ENCODE measurements at places on chromosomes 1 and 21.

DNA sequence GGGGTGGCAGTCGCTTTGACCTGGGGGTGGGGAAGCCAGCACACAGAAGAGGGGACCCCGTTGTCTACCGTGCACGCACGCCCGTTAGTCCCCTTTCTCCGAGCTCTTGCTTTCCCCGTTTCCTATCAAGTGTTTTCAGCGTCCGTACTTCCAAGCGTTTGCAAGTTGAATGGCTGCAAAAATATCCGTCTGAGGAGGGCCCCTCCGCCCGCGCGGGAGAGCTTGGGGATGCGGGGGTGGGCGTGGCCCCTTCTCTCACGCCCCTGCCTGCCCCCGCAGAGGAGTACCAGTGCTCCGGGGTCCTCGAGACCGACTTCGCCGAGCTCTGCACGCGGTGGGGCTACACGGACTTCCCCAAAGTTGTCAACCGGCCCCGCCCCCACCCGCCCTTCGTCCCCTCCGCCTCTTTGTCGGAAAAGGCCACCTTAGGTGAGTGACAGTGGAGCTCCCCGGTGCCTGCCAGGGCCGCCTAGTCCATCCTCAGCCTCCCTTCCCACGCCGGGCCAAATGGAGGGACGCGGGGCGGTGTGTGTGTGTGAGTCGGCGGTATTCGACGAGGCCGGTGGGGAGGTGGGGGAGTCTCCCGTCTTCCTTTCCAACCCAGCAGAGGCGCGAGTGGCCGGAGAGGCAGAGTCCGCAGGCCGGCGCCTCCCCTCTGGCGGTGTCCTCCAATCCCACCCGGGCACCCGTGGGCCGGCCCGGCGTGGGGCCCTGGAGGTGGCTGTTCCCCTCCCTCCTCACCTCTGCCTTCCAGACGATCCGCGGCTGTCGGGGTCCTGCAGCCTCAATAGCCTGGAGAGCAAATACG lies 3.4 kb downstream of the LRRC71 start:
- H3K4me3 ChIP-seq = no peak overlapping the region
- H3K36me3 ChIP-seq = no peaks in the 10 kb centered on the region
- no peak for DNase-seq
- peaks cover 33% of the 10 kb centered on the region for H3K4me1 ChIP-seq
- peaks cover 66% of the 10 kb centered on the region for H3K27me3 ChIP-seq
- H3K27ac ChIP-seq = no peak overlapping the region

DNA sequence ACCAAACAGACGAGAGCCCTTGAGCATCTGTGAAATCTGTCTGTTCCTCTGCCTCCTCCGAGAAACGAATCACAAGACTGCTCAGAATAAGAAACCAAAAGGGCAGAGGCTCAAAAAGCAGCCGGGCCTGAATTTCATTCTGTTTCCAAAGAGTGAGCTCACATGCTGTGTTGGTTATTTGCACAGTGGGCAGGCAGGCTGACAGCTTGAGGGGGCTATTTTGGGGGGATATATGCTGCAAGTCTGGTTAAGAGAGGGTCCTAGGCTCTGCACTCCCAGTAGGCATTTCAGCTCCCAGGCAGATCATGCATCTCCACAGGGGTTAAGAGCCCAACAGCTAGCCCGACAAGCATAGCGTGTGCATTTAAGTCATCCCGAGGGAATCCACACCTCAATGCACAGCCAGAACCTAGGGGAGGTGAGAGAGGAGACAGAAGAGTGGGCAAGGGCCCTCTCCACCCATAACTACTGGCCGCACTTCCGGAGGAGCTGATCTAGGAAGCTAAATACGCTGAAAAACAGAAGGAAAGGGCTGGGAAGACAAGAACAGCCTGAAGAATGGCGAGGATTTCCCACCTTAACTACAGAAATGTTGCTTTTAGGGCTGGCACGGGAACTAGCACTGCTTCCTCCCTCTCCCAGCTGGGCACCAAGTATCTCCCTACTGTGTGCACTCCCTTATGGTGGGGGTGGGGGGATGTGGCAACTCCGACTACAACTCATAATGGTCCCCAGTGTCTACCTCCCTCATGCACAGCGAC lies 3.7 kb downstream of the PGBD5 start:
- H3K4me1 ChIP-seq = peaks cover 11% of the 10 kb centered on the region
- no peak for DNase-seq
- H3K27me3 ChIP-seq = peaks cover 61% of the 10 kb centered on the region
- H3K4me3 ChIP-seq = no peak overlapping the region

DNA sequence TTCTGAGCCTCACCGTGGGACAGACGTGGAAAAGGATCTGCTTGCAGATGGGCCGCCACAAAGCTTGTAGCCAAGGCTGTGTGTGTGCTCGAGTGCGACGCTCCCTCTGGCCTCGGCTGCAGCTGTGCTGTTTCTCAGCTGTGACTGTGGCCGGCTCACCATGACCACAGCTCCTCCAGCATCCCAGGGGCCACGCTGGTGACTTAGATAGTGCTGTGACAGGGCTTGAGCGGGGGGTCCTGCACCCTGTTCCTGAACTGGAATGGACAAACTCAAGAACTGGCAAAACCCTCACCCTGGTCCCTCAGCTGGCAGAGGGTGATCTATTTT lies 17.4 kb upstream of the ACTRT2 start:
- no peak overlapping the region for H3K27ac ChIP-seq
- H3K4me1 ChIP-seq = no peaks in the 10 kb centered on the region
- H3K4me3 ChIP-seq = no peak overlapping the region
- DNase-seq = no peak
- no peaks in the 10 kb centered on the region for H3K36me3 ChIP-seq
- peaks cover 5% of the 10 kb centered on the region for H3K27me3 ChIP-seq

DNA sequence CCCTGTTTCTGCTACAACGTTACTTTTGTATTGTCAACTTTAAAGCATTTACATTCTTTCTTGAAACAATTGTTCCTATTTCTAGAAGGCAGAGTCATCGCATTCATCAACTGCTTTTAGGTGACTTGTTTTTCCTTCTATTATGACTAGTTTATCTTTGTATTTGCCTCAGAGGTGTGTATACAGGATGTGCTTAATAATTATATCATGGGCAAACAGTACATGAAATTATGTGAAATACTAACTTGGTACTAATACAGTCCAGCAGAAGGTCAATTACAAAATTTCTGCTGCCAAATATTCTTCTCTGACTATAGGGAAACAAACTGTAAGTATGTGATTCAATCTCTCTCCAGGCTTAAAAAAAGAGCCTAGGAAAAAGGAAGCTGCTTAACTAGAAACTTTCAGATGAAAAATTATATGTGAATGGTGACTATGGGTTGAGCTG lies 101.6 kb downstream of the C4BPA start:
- H3K4me1 ChIP-seq = peaks cover 4% of the 10 kb centered on the region
- no peaks in the 10 kb centered on the region for H3K27me3 ChIP-seq
- no peaks in the 10 kb centered on the region for H3K36me3 ChIP-seq

DNA sequence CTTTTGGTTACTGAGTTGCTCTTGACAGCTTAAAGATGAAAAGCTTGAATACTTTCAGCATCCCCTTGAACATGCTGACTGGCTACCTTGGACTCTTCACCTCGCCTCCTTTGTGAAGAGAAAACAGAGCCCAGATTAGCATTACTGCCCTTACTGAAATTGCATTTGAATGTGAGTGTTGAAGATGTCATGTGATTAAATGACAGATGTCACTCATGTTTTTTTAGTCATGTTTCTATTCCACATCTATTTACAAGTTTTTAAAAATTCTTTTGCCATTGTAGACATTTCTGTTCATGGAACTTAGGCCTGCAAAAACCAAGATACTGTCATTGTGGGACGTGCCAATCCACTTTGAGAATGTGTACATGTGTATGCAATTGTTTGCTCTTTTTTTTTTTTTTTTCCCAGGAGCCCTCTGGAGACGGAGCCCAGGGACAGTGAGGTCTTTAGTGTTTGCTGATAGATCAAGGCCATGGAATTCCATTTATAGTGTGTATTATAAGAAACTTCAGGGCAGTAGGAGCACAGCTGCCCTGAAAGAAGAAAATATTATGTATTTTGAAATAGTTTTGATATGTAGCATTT lies 25.7 kb upstream of the IVNS1ABP start:
- DNase-seq = no peak
- no peak overlapping the region for H3K4me3 ChIP-seq
- H3K36me3 ChIP-seq = no peaks in the 10 kb centered on the region
- H3K27ac ChIP-seq = no peak overlapping the region

DNA sequence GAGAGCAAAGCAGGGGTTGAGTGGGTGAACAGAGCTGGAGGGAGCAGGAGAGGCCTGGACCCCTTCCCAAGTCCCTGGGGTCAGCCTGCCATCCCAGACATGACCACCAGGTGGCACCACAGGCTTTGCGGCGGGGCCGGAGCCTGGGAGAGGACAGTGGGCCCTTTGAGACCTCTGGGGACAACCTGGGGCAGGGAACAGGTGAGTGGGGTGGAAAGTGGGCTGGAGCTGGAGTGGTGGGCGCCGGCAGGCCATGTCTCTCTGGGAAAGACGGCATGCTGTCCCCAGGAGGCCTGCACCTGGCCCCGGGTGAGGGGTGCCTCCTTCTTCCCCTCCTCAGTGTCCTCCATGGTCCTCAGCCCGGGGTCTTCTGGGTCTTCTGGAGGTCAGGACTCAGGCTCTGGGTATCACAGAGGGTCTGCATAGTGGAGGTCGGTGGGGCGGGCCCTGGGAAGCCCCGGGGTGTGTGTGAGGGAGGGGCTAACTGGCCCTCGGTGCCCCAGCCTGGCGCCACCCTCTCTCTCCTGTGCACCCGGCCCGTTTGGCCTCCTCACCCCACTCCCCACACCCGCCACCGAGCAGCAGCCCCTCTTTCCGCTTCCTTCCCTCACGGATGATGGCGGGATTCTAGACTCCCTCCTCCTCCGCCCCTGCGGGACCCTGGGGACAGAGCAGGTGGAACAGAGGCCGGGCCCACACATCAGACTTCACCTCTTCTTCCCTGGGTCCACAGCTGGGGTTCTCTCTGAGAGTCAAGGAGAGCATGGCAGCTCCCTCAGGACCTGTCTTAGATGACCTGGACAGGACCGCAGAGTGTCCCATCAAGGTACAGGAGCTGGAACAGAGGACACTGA lies 28.5 kb upstream of the PKP1 start:
- peaks cover 10% of the 10 kb centered on the region for H3K4me1 ChIP-seq
- peaks cover 3% of the 10 kb centered on the region for H3K27me3 ChIP-seq

- H3K4me3 ChIP-seq = no peak overlapping the region
- peak overlapping the region; percentile 19 for H3K27ac ChIP-seq
- H3K36me3 ChIP-seq = peaks cover 11% of the 10 kb centered on the region
- H3K27me3 ChIP-seq = no peaks in the 10 kb centered on the region
Observed at GRCh38 chr21:36141513-36141925, 6.6 kb downstream of the CBR3 start.

DNA sequence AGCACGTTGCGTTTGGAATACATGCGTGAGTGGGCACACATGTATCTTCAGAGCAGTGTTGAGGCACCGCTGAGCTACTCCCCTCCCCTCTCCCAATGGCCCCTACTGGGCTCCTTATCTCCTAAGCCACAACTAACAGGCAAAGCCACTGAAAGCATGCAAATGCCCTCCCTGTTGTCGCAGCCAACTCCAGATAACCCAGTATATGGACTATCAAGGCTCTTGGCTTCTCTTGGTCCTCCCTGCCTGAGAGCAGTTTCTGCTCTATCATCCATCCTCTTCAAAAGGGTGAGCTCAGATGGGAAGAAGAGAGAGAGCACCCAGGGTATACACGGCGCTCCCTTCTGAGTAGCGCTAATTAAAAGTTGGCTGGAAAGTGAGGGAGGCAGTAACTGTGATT lies 58.5 kb upstream of the CNTN2 start:
- H3K27ac ChIP-seq = no peak overlapping the region
- H3K4me3 ChIP-seq = no peak overlapping the region
- peaks cover 9% of the 10 kb centered on the region for H3K27me3 ChIP-seq
- no peak for DNase-seq

DNA sequence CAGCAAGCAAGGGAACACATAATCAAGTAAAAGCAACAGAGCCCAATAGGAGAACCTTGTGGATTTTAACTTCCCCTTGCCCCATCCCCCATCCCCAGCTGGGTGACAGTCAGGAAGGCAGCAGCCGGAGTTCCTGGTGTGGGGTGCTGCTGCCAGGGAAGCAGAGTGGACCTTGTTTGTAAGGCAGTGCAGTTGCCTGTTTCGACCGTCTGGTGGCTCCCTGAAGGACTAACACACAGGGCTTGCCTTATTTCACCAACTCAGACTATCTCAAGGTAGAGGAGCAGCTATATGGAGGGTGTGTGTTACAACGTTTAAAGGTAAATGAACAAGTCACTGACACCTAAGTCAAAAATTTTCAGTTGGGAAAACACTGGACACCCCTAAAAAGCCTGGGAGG lies 6.6 kb downstream of the KRTAP10-8 start:
- peak overlapping the region; percentile 74 for H3K27ac ChIP-seq
- H3K36me3 ChIP-seq = no peaks in the 10 kb centered on the region
- H3K4me1 ChIP-seq = peaks cover 42% of the 10 kb centered on the region
- no peaks in the 10 kb centered on the region for H3K27me3 ChIP-seq

DNA sequence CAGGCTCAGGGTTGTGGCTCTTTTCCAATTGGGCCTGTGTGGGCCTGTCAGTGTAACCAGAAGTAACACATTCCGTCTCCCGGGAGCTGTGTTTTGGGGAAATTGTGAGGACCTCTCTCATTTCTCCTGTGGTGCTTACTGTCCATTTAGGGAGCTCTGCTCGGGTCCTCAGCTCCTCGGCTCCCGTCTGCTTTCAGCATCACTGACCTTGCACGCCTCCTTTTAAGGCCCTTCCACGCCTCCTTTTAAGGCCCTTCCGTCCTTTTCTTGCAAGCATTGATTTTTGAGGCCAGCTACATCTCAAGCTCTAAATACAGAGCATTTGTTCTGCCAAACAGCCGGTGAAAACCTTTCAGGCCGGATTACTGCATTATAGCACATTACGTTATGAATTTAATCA lies 9.7 kb downstream of the CA6 start:
- H3K36me3 ChIP-seq = no peaks in the 10 kb centered on the region
- no peak for DNase-seq
- H3K4me3 ChIP-seq = no peak overlapping the region
- peaks cover 18% of the 10 kb centered on the region for H3K4me1 ChIP-seq
- no peak overlapping the region for H3K27ac ChIP-seq

- H3K36me3 ChIP-seq = no peaks in the 10 kb centered on the region
- H3K27me3 ChIP-seq = no peaks in the 10 kb centered on the region
- H3K27ac ChIP-seq = no peak overlapping the region
- no peak overlapping the region for H3K4me3 ChIP-seq
- no peak for DNase-seq
Observed at GRCh38 chr1:66226985-66227384, 307.0 kb upstream of the SGIP1 start.

DNA sequence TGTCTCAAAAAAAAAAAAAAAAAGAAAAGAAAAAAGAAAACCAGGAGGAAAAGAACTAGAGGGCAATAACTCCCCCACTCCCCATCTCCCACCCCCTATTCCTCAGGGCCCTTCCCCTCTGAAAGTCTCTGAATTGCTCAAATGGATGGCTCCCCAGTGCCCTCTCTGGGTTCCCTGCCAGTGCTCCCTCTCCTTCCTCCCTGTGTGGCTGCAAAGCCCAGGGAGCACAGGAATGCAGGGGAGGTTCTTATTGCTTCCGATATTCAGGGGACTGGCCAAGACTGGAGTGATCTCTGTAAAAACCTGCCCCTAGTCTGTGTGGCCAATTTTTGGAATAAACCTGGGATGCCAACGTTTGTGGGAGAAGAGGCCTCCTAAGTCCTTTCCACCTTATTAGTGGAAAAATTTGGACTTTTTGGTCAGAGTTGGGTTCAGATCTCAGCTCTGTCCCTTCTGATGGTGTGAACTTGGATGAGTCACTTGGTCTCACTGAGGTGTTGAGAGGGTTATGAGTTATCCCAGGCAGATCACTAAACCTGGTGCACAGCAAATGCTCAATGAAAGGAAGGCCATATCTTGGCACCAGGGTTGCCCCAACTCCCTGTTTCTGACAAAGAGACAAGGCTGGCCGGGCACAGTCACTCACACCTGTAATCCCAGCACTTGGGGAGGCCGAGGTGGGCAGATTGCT lies 13.4 kb upstream of the ARHGEF10L start:
- H3K27me3 ChIP-seq = no peaks in the 10 kb centered on the region
- H3K27ac ChIP-seq = no peak overlapping the region
- no peaks in the 10 kb centered on the region for H3K36me3 ChIP-seq

GRCh38 chr1:25848531-25848930 lies 10.7 kb downstream of the AUNIP start:
- DNase-seq = no peak
- no peak overlapping the region for H3K27ac ChIP-seq
- H3K4me1 ChIP-seq = no peaks in the 10 kb centered on the region
- H3K4me3 ChIP-seq = no peak overlapping the region

All from CD4-positive, alpha-beta T cell (primary cell).